ENCODE measurements at places on chromosomes 1 and 21.

GRCh38 chr1:35931446-35932157 is 697 bp downstream of the AGO3 start:
- DNase-seq = no peak

DNA sequence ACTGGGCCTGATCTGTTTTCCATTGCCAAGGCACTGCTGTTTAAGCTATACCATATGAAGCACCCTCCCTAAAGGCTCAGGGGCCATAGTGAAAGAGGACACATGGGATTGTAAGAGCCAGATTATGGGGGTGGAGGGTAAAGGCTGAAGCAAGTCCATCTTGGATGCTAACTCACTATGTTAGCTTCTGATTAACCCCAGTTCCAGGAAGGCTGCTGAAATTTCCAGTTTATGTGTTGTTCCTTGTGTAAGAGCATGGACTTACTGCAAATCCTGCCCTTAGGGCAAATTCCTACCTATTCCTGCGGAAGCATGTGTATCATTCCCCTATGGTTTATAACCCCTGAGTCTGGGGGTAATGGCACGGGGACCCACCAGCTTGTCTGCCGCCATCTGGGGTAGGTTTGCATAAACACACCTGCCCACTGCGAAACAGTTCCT is 91.8 kb upstream of the SERBP1 start:
- DNase-seq = no peak

GRCh38 chr1:230976825-230977747 is 1.6 kb downstream of the TTC13 start:
- no peak for DNase-seq

- no peak for DNase-seq
Observed at GRCh38 chr1:169741666-169742394, 8.0 kb upstream of the SELE start.

DNA sequence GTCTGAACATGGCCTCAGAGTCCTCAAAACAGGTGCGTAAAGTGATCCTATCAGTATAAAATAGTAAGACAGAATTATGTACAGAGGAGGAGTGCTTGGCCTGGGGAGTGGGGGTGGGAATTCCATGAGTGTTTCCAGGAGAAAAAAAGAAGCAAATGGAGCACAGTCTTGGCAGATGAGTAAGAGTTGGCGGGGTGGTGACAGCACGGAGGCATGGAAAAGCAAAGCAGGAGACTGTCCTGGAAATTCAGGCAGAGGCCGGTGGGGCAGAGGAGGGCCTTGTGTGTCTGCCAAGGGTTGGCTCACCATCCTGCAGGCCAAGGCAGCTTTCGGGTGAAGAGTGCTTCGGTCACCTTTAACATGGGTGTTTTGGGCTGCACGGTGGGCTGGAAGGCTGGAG is 63.4 kb downstream of the OPTC start:
- peak; percentile 75 for DNase-seq

- DNase-seq = no peak
Observed at GRCh38 chr1:39615086-39615673, 24.3 kb downstream of the HEYL start.

DNA sequence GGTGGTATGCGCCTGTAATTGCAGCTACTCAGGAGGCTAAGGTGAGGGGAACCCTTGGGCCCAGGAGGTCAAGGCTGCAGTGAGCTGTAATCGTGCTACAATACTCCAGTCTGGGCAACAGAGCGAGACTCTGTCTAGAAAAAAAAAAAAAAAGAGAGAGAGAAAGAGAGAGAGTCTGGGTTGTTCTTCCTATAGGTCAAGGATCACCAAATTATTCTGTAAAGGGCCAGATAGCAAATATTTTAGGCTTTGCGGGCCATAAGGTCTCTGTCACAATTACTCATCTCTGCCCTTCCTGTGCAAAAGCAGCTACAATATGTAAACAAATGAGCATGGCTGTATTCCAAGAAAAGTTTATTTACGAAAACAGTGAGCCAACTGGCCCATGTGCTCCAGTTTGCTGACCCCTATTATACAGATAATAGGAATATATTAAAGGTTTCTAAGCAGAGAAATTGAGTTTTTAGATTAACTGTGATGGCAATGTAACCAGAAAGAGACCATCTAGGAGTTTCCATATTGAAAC is 2.1 kb downstream of the SASS6 start:
- no peak for DNase-seq

GRCh38 chr1:190479050-190479397 is 1.4 kb upstream of the BRINP3 start:
- DNase-seq = no peak

DNA sequence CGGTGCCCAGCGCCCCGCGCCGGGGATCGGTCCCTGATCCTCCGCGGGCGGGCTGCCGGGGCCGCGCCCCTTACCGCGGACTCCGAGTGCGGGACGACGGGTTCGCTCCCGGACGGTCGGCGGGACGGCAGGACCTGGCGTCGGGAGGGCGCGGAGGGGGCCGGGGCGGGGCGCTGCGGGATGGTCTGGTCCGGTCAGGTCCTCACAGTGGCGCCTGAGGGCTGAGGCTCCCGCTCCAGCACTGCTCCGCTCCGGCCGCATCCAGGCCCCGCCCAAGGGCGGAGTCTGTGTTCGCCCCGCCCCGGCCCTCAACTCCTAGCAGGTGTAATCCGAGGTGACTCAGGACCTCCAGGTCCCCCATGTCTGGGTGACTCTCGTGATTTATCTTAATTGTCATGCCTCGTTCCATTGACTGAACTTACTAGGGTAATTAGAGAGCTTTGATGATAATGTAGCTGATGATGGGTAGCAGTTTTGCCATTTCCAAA is at the start of gene RAB3B:
RAB3B (minus strand) TSS at position 223 of the 488 bp plus-strand sequence. CDS start 13,583 bp downstream, outside the sequence.
- peak; percentile 25 for DNase-seq

- DNase-seq = no peak
Observed at GRCh38 chr1:232166942-232167341, 463.0 kb downstream of the SIPA1L2 start.

DNA sequence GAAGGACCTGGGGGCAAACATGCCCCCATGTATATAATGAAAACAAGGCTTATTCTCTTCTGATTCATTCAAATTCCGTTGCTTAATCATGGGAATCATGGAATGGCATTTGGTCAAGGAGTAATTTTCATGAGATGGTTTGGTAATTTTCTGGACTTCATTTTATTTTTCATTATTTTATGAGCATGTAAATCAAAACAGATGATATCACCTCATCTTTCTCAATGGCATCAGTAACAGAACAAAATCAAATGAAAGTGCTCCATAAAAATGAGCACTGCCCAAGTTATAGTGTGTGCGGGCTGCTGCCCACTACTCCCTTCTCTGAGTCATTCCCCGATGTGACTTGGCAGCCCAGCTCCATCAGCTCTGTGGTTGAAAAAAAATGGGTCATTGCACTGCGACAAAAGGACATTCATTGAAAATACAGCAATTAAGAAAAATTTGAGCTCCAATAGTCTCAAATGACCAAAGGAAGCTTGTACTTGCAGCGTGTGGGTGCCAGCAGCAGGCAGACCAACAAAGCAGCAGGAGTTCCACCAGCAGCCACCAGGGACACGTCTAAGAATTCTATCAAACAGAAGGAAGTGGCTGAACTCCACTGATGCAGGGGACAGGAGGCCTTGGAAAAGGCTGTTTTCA is 84.3 kb upstream of the VAV3 start:
- no peak for DNase-seq

GRCh38 chr1:178294654-178295053 is 200.8 kb downstream of the RASAL2 start:
- no peak for DNase-seq
